ENCODE measurements at places on chromosomes 6 and 20.

DNA sequence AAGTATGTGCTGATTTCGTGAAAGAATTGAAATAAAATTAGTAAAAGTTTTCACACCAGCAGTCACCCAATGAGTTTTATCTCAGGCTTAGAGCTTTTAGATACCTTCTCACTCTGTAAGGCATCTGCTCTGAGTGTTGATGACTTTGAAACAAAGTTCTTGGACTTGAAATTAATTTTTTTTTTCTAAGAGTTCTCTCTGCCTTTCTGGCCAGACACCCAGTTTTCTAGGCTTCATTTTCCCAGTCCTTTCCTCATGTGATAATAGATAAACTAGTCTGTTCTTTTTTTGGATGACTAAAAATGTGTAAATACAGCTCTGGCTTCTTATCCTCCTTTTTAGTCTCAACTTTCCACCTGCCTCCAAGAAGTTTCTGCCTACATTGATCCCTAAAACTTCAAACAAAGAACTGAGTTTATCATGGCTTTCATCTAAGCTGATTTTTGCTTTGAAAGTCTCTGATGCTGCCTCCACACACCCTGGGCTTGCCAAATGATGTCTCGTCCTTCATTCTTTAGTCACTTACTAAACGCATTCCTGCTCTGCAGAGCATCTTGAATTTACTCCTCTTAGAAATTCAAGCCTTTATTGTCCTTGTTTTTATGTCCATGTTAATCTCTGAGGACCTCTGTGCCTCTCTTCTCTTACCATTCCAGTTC, 32.7 kb downstream of the SLX4IP start:
- no peak for DNase-seq

DNA sequence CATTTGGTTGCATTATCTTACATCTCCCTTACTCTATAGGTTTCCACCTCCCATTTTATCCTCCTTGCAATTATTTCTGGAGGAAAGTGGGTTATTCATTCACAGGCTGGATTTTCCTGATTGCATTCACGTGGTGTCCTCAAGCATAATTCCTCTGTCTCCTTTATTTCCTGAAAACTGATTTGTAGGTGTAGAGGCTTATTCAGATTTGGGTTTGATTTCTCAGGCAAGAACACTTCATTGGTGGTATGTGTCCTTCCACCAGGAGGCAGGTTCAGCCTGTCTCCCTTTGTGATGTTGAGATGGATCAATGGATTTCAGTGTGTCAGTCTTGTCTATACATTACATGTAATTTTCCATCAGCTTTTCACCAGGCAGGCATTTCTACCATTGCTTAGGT, 17.3 kb downstream of the DNPH1 start:
- no peak for DNase-seq

DNA sequence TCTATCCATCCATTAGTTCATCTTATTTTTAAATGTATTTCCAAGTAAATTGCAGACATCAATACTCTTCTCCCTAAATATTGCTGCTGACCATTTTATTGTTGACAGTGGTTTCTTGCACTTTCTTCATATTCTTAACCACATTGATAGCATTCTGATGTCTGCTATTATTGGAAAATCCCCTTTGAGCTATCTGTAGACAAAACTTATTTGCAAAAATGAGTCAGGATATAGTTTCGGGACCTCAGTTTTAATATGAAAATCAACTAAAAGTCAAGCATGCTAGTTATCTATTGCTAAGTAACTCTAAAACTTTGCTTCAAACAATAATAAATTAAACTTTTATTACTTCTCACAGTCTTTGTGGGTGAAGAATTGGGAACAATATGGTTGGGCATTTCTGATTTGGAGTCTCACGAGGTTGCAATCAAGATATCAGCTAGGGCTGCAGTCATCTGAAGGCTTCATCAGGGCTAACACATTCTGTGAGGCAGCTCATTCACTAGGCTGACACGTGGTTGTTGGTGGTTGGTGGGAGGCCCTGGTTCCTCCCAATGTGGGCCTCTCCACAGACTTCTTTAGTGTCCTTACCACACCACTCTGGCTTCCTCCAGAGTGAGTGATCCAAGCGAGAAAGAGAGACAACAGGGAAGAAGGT, 32.7 kb downstream of the CD109 start:
- peak; percentile 65 for DNase-seq

- no peak for DNase-seq
Observed at GRCh38 chr6:123091896-123092271, 95.8 kb downstream of the CLVS2 start.

DNA sequence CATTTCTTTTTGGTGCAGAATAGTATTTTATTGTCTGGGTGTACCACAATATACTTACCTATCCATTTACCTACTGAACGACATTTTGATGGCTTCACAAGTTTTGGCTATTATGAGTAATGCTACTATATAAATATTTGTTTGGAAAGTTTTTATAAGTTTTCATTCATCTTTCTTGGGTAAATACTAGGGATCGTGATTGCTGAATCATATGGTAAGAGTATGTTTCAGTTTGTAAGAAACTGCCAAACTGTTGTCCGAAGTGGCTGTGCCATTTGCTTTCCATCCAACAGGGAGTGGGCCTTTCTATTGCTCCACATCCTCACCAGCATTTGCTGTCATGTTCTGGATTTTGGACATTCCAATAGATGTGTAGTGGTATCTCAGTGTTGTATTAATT, 104.2 kb downstream of the CDYL start:
- no peak for DNase-seq

- DNase-seq, result no peak
Observed at GRCh38 chr20:7850775-7851490, 89.3 kb downstream of the HAO1 start.

DNA sequence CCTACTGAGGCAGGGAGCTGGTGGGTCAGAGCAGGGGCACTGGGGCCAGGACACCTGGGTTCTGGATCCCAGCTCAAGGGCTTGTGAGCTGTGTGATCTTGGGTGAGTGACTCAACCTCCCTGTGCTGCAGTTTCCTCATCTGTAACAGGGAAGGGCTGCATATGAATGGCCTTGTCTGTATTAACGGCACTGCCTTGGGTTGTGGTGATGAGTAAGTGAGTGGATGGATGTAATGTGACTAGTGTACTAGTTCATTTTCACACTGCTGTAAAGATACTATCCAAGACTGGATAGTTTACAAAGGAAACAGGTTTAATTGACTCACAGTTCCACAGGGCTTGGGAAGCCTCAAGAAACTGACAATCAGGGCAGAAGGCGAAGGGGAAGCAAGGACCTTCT, 233.5 kb downstream of the TAF4 start:
- no peak for DNase-seq

- no peak for DNase-seq
Observed at GRCh38 chr6:89494131-89494793, 61.3 kb downstream of the ANKRD6 start.

GRCh38 chr6:1652842-1653241, 43.1 kb downstream of the FOXC1 start:
- no peak for DNase-seq

DNA sequence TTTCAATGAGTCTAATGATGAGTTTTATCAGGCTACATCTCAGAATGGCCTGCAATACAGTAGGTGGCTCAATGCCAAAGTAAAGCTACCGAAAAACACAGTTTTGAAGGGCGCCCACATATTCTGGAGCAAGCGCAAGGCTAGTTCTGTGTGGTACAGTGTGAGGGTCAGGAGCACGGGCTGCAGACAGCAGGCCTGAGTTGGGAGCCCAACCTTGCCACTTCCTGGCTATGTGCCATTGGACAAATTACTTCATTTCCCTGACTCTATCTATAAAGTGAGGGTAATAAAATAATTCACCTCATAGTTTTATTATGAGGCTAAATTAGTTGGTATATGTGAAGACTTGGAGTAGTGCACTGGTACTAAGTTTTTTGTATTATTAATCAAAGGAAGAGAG, 150.7 kb downstream of the OPN5 start:
- no peak for DNase-seq

DNA sequence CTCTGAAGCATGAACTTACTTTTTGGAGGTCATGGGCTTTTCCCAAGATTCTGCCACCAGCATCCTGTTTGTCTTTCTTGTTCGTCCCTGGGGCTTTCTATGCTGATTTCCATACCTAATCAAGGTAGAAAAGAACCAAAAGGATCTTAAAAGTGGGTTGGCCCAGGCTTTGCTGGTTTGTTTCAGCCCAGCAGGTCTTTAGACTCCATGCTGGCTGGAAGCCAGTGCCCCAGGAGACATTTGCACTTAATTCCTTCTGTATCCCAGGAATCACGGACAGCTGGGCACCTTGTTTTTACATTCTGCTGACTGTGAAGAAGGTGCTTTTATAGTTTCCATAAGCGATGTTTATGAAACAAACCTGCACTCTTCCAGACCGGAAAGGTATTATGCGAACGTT, 195.9 kb downstream of the CDH4 start:
- no peak for DNase-seq

GRCh38 chr20:34815636-34816035, 9.8 kb downstream of the NCOA6 start:
- DNase-seq, result no peak

- no peak for DNase-seq
Observed at GRCh38 chr6:12232339-12232738, 57.8 kb upstream of the EDN1 start.

- DNase-seq, result no peak
Observed at GRCh38 chr6:50602292-50602691, 111.0 kb upstream of the TFAP2D start.

DNA sequence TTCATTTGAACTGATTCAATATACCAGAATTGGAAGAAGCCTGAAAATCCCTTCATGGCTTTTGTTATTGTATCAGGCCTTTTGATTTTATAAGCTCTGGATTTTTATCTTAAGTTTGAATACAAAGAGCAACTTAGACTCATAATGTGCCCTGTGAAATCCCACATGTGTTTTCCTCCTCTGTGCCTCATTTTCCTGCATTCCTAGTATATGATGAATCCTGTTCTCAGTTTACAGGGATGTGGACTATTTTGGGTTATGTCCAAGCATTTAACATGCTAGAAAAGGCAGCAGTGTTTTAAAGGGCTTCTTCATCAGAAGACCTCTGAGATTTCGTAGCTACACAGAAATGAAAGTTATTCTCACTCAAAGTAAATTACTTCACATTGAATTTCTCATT, 455.0 kb downstream of the RFPL4B start:
- no peak for DNase-seq

All from activated CD8-positive, alpha-beta memory T cell treated with anti-CD3 and anti-CD28 coated beads, Interleukin-2, amount 50 U/mL, for 48 hours (primary cell).